Upper lobe of right lung (tissue), 1 donor: ENCODE measurements at places on chromosomes 1 and 21. TPM values are rescaled to one million over a fixed set of nuclear protein-coding genes. Genes with fewer than 3 reads are reported as not detected.

Gene GPR25
- total RNA-seq: 0.32 TPM

Gene TRAPPC3
- total RNA-seq: 63.1 TPM

Gene EFNA3
- total RNA-seq: 1.0 TPM

Gene FABP3
- 63.6 TPM for total RNA-seq

Gene F13B
- not detected for total RNA-seq

Gene HTR1D
- total RNA-seq: 0.93 TPM

Gene THRAP3
- 88.6 TPM for total RNA-seq

Gene ASCL5
- 0.29 TPM for total RNA-seq

Gene GGPS1
- total RNA-seq: 33.1 TPM

Gene FAM110D
- 6.9 TPM for total RNA-seq

Gene GCSAML
- 2.7 TPM for total RNA-seq

Gene GPATCH4
- total RNA-seq: 22.4 TPM

Gene ST6GALNAC5
- 23.1 TPM for total RNA-seq

Gene TCHHL1
- total RNA-seq: not detected

Gene CFHR3
- total RNA-seq: 0.23 TPM

Gene SLC9C2
- total RNA-seq: 0.26 TPM

Gene FAM229A
- 9.3 TPM for total RNA-seq

Gene ZNF683
- total RNA-seq: 1.1 TPM

Gene TMEM82
- not detected for total RNA-seq

Gene ADAM15
- total RNA-seq: 163 TPM

Gene ZMYND12
- 1.9 TPM for total RNA-seq

Gene CFAP126
- total RNA-seq: not detected

Gene SH2D2A
- total RNA-seq: 3.8 TPM

Gene B3GALNT2
- total RNA-seq: 20.1 TPM

Gene LPAR3
- 3.6 TPM for total RNA-seq

Gene LRRC71
- total RNA-seq: 0.26 TPM

Gene RAB4A
- 47.1 TPM for total RNA-seq

Gene TCP10L
- 0.78 TPM for total RNA-seq

Gene LSS
- 108 TPM for total RNA-seq

Gene VWA5B1
- total RNA-seq: 0.09 TPM

Gene WLS
- total RNA-seq: 89.8 TPM

Gene BOLA1
- total RNA-seq: 16.5 TPM

Gene ATP1A2
- 5.6 TPM for total RNA-seq

Gene CYB5RL
- 8.8 TPM for total RNA-seq

Gene RBP7
- 8.7 TPM for total RNA-seq

Gene SEC16B
- 2.2 TPM for total RNA-seq

Gene IFI44L
- total RNA-seq: 30.0 TPM

Gene PIK3CD
- total RNA-seq: 18.2 TPM

Gene TDRD5
- total RNA-seq: 0.17 TPM
